Activated T-helper 17 cell treated with anti-CD3 and anti-CD28 coated beads, Interleukin-2, amount 50 U/mL, for 72 hours (primary cell): ENCODE measurements at places on chromosomes 12 and 14.

- no peak for ATAC-seq
These were observed 21.1 kb downstream of the NUBPL start for GRCh38 chr14:31582286-31582691.

DNA sequence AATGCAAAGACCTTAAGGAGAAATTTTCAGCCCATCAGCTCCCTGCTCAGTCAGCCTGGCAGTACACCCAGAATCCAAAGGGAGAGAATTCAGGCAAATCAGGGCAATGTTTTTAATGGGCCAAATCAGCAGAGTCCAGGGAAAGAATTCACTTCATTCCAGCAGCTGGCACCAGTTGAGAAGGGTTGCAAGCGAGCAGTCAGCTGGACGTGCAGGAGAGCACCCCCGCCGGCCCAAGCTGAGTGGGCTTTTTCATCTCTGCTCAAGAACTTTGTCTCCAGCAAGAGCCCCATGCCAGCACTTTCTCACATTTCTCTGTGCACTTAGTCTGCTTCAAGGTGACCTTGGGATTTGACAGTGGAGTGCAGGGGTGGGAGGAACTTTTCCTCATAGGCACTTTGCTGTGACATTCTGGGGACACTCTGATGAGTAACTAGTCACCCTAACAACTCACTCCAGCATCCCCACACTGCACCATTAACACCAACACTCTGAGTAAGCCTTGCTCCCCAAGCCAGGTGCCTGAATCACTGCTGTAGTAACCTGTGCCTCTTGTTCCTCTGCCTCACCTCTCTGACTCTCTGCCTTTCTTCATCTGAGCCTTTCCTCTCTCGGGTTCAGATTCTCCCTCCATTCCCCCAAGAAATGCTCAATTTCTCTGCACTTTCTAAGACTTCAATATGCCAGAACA is 2.2 kb downstream of the ENDOU start:
- peak; percentile 62 for ATAC-seq

- no peak for ATAC-seq
These were observed 46.7 kb downstream of the PSMA6 start for GRCh38 chr14:35338731-35339405.

DNA sequence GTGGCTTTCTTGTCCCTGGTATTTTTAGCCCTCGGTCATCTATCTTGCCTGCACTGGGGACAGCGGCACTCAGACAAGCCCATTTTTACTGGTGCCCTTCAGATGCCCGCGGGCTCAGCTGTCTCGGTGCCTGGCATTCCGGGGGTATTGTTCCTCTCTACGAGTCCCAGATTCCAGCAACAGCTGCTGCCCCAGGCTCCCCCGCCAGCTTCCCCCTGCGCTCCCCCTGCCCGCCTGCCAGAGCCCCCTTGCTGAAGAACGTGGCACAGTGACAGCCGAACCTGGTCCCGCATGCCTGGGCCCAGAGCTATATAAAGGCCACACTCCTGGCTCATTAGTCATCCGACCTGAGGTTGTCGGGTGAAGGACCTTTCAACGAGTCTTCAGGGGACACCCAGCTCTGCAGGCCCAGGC is 10.9 kb upstream of the MYL2 start:
- no peak for ATAC-seq

DNA sequence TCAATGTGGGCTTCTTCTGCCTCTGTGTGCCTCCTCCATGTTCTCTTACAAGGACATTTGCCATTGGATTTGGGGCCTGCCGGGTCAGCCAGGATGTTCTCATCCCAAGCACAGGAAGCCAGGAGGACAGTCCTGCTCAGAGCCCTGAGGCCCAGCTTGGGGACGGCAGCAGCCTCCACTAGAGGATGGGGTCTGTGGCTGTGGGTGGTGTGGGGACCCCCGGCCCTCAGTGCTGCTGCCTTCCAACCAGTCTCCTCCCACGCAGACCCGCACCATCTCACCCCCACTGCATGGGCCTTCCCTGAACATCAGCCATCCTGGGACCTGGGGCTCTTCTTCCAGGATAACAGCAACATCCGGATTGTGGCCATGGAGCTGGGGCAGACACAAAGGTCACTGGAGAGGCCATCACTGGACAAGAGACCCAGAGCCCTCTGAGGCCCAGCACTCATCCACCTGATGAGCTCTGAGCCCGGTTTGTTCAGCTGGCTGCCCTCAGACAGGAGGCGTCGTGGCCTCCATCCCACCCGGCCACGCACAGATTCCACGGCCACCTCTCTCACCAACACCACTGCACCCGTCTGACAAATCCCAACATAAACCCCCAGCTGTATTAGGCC is 56.5 kb upstream of the C14orf180 start:
- no peak for ATAC-seq

DNA sequence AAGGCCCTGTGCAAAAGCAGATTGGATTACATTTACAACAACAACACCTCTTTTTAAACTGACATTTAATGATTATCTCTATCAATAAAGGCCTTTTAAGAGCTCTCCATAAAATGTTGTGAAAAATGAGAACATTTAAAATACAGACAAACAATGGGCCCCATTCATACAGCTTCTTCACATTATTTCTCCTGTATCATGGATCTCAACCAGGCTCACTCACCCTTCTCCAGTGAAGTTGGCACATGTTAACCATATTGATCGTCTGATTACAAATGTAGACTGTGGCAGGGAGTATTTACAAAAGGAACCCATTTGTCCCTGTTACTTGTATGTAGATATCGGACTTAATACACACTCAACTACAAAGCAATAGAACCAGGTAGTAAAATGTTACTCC is 220.2 kb upstream of the BTG1 start:
- no peak for ATAC-seq

DNA sequence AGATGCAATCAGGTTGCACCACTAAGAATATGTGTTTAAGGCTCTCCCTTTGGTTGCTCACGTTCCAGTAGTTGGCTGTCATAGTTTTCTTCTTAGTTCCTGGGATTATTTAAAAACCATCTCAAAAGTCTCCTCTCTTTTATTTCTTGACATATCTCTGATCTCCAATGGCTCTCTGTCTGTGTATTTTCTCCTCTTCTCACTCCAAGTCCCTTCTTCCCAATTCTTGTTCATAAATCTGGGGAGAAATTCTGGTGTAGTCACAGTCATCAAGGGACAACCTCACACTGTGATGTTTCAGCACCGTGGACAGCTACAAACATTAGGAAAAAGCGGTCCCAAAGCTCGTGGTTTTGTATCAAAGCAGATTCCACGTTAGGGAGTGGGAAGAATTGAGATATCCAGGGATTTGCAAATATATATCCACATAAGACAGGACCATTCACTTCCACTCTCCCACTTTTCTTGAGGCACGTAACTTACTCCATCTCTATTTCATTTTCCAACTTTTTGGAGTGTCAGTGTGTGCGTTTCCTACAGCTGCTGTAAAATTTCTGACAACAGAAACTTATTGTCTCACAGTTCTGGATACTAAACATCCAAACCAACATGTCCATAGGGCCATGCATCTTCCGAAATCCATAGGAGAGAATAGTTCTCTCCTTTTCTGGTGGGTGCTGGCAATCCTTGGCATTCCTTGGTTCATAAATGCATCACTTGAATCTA is 80.6 kb upstream of the TMEM233 start:
- ATAC-seq: no peak

- ATAC-seq: no peak
These were observed 57.5 kb upstream of the PTGR2 start for GRCh38 chr14:73794146-73794545.

GRCh38 chr12:105644770-105645169 is 314.3 kb downstream of the C12orf75 start:
- ATAC-seq: no peak

DNA sequence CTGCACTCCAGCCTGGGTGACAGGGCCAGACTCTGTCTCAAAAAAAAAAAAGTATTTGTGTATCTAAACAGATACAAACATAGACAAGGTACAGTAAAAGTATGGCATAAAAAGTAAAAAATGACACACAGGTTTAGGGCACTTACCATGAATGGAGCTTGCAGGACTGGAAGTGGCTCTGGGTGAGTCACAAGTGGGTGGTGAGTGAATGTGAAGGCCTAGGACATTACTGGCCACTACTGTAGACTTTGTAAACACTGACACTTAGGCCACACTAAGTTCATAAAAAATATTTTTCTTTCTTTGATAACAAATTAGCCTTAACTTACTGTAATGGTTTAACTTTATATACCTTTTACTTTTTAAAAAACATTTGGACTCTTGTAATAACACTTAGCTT is 38.0 kb upstream of the EIF5 start:
- ATAC-seq: no peak

DNA sequence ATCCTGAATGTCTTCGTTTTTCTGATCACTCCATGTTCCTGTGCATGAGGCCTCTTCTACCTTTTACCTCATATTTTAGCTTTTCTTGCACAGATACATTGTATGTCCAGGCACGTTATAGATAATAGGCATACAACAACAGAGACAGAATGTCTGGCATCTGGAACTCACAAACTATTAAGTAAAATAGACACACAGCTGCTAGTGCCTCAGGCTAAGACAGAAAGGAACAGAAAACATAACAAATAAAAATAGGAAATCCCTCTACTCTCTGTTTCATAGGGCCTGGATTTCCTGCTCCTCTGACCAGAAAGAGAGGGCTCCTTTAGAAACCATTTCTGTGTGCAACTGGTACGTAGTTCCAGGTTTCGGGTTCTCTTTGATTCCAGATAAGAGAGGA is 48.6 kb downstream of the ATXN7L3B start:
- no peak for ATAC-seq

DNA sequence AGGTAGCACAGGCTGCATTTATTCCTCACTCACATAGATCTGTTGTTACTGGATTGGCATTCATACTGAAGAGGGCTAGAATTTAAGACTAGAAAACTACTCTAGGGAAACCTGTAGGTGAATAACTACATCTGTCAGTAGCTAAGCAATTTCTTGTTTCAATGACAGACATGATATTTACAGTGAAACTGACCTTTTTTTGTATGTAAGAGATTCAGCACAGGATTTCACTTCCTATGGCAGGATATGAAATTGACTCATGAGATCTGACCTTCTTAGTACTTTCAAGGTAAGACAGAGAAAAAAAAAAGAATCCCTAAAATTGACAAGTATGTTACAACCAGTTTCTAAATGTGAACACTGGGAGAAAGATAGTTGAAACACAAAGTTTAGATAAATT is 189.8 kb upstream of the SLC16A7 start:
- peak; percentile 85 for ATAC-seq

- no peak for ATAC-seq
These were observed 6.1 kb downstream of the ACSS3 start for GRCh38 chr12:81083906-81084513.
